ENCODE measurements at places on chromosomes 1 and 21.

DNA sequence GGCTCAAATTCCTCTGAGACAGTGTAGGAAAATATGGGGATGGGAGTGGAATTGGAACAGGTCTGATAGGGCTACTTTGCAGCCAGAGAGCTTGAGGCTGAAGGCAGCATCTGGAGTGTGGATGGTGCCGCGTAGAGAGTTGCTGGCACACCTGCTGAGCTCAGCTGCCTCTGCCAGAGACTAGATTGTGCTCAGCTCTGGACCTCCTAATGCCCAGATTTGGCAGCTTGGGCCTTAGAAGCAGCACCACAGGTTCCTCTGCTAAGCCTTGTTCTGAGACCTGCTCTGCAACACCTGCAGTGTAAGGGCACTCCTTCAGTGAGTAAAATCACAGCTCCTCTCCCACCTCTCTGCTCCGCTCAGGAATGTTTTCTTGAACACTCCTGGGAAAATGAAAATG lies 23.3 kb downstream of the ACOT11 start:
- DNase-seq: no peak

DNA sequence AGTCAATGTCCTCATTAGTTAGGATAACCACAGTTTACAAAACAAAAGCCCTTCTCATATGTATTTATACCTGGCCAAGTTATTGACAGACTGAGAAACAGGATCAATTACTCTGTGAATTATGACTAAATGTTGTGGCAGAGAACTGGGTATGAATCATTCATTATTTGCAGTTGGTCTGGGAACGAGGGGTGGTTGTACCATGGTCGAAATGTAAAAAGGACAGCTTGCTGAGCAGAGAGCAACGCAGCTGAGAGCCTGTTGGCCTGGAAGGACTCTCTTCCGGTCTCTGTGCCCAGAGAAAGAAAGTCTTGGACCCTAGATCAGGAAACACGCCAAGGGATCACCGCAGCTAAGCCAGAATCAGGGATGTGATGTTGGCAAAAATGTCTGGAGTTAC lies 169.6 kb downstream of the DISC1 start:
- no peak for DNase-seq

DNA sequence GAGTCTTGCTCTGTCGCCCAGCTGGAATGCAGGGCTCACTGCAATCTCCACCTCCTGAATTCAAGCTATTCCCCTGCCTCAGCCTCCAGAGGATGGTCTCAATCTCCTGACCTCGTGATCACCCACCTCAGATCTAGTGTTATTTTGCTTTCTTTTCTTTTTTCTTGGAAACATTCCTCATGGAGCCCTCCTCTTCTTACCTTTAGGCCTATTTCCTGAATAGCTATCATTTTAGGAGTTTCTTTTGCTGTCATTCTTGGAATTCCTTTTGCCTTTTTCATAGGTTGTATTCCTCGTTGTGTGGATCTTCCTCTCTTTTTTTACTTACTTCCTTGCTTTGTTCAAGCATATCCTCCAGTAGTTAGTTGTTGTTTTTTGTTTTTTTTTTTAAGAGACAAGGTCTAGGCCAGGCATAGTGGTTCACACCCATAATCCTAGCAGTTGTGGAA lies 173.8 kb downstream of the RASAL2 start:
- DNase-seq: no peak

DNA sequence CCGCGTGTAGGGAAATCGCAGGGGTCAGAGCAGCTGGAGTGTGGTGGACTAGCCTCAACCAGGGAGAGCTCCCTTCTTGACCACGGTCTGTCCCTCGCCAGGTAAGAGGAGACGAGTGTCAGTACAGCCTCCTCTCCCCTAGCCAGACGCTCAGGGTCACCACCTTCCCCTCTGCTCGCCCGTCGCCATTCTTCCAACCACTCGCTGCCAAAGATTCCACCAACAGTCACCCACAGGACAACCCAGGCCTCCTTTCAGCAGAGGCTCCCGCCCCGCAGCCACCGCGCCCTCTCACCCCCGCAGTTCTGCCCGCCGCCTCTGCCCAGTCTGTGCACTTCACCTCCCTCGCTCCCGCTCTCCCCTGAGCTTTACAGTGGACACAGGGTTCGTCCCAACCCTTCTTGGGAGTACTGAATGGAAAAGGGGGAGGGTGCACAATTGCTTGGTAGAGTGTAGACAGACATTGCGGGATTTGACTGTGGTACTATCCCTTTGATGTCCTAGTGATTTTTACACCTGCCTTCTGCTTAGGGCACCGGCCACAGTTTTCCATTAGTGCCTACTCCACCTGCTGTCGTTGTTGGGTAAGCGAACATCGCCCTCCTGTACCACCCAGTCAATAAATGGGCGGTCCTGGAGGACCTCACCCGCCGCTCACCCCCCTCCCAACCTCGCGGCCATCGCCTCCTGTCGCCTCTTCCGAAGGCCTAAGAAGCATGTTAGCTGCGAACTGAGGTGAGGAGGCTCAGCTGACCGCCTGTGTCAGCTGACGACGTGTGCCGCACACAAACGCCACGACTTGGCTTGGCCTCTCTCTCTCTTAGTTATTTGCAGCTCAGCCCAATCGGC lies 9.2 kb upstream of the NBPF11 start:
- DNase-seq: no peak

- DNase-seq: no peak
Measured at GRCh38 chr1:42732126-42732680, 7.8 kb downstream of the CLDN19 start.

DNA sequence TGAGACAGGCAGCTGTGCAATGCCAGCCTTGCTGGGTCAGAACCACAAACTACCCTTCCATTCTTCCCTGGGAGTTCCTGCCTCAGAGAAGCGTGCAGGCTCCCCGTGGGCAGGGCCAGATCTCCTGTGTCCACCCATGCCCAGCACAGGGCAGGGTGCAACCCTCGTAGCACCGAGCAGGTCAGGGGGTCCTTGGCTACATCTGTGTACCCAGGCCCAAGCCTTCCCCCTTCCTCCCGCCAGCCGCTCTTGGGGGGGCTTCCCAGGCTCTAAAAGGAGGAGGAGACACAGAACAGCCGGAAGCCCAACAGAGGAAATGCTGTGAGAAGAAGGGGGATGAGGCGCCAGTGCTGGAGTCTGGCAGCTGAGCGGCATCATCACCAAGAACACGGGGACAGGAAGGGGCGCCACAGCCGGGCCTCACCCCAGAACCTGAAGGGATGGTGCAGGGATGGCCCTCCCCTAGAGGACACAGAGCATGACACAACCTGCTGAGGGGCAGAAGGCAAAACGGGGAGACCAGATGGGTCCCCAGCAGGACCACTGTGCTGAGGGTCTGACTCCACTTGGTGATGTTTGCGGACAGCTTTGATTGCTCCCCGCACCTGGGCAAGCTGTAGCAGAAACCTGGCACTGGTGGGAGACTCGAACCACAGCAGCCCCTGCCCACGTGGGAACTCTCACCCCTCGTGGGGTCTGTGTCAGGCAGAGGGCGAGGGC lies 233.2 kb downstream of the NPHP4 start:
- no peak for DNase-seq

GRCh38 chr1:117565076-117565556 lies 40.7 kb upstream of the TENT5C start:
- no peak for DNase-seq

- no peak for DNase-seq
Measured at GRCh38 chr21:37516998-37517397, 150.4 kb downstream of the DYRK1A start.

GRCh38 chr1:154953611-154954038 lies 2.3 kb downstream of the PBXIP1 start:
- DNase-seq: no peak

GRCh38 chr1:5620997-5621396 lies 371.2 kb downstream of the NPHP4 start:
- DNase-seq: no peak

DNA sequence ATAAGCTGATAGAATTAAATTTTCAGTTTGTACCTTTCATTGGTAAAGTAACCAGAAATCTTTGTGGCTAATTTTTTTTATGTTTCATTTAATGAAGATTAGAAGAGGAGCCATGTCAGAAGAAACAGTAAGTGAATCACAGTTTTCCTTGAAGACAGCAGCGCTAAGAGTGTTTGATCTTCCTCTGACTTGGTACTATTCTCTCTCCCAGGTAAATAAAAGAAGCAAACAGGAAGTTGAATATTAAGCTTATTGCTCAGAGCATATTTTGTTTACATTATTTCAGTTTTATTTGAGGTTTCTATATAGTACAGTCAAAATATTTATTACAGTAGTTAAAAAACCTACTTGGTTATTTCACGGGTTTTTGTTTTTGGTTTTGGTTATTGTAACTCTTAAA lies 3.7 kb downstream of the MIGA1 start:
- DNase-seq: no peak

GRCh38 chr1:248783367-248783766 lies 27.8 kb upstream of the LYPD8 start:
- DNase-seq: no peak

DNA sequence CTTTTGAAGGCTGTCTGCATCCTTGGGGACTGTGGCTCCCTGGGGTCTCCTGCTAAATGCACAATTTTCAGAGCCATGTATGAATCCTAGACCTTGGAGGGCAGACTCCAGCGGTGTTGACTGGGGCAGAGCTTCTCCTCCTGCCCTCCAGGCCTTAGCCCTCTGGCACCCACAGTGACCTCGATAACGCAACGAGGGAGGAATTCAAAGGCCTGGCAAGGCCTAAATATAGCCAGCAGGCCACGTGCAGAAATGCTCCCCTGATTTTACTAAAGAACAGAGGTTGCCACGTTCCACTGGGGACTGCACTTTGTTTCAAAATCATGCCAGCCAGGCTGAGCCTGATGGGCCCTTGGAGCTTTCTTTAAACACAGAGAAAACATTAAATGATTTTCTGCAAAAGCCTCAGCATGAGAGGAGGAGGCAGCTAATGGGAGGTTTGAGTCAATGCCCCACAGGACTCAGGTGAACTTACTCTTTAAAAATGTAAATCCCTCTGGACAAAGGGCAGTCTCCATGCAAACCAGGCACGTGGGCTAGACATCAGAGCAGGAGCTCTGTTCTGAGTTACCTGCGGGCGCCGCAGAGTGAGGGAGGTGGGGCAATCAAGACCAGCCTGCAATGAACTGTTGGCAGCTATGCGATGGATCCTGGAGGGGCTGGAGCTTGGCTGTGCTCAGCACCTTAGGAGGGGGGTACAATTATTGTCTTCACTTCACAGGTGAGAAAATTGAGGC lies 28.0 kb downstream of the GRIK3 start:
- no peak for DNase-seq

DNA sequence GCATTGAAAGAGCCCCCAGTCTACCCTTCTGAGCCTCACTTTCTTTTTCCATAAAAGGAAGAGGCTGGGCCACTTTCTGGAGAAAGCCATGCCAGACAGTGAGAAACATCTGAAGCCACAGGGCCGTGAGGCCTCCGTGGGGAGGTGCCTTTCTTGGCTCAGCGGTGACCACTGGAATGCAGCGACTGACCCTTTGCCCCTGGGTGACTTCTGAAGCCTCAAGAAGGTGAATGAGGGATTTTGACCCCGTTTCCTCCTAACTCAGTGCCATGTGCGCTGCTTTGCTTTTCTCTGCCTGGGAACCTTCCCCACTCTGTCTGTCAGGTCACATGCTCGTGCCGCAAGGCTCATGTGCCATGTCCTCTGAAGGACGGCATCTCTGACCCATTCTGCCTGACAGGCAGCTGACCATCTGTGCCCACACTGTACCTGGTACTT lies 44.7 kb upstream of the A3GALT2 start:
- no peak for DNase-seq

DNA sequence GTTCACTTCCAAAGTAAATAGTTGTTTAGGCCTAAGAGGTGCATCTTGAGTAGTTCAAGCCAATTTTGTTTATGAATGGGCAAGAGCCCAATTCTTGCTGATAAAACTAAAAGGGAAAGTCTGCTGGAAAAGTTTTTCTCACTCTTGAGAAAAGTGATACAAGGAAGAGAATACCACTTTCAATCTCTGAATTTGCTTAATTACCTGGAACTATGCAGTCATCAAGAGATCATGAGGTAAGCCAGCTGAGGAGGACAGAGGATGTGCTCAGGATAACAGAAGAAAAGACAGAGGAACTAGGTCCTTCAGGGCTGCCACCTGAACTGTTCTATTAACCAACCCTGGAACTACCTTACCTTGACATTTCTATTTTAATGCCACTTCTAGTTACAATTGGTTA lies 42.2 kb downstream of the ILDR2 start:
- DNase-seq: no peak

DNA sequence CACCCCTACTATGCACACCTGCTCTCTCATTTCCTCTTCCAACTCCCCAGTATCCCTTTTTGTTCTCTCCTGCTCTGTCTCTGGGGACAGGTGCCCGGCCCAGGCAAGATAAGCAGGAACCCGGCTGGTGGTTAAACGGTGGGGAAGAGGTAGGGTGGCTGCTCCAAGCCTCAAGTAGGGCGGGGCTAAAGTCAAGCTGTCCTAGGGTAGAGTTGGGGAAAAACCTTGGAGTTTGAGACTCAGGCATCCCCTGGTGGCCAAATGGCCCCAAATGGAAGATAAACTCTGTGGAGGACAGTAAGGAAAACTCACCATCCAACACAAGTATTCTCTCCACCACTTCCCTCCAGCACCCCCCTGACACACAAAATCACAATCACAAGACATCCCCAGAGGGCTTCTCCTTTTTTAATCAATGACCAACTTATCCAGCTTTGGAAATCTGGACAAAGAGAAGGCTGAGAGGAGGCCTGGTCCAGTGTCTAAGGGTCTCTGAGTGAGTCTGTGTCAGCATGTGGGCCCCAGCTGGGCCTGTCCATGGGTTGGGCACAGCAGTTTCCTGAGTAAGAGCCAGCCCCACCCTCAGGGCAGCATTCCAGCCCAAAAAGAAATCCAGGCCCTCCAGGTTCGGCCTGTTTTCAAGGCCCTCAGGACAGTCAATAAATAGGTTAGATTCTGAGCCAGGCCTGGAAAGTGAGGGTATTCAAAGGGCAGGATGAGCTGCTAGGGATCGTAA lies 9.8 kb downstream of the POMGNT1 start:
- no peak for DNase-seq

DNA sequence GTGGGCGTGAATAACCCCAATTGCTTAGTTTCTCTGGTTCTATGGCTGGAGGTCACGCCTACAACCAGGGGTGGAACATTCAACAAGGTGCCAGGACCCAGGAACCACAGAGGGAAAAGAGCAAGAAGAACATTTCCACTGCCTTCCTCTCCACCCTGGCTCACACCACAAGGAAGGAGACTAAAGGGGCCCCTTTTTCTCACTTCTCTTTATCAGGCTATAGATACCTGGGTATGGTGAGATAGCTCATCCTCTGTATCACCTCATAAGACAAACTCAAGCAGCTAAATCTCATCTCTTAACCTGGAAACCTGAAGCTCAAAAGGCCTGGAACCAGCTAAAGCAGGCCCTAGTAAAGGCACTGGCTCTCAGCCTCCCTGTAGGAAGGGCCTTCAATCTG lies 438.8 kb upstream of the OLFM3 start:
- DNase-seq: no peak

- no peak for DNase-seq
Measured at GRCh38 chr1:220294846-220295301, 22.6 kb upstream of the RAB3GAP2 start.

- no peak for DNase-seq
Measured at GRCh38 chr1:234503193-234504050, 24.4 kb upstream of the TARBP1 start.

- no peak for DNase-seq
Measured at GRCh38 chr1:153963850-153964331, 554 bp upstream of the SLC39A1 start.

- peak; percentile 7 for DNase-seq
Measured at GRCh38 chr1:247487057-247487456, 29.2 kb upstream of the OR2B11 start.

- DNase-seq: no peak
Measured at GRCh38 chr1:196142111-196142640, 466.1 kb downstream of the KCNT2 start.

GRCh38 chr1:29584776-29585175 lies 348.5 kb downstream of the PTPRU start:
- no peak for DNase-seq

Data from activated CD4-positive, alpha-beta T cell treated with anti-CD3 and anti-CD28 coated beads, Interleukin-2, amount 50 U/mL, for 48 hours (primary cell).